H54 (cell line): ENCODE measurements at places on chromosomes 5 and 9.

DNA sequence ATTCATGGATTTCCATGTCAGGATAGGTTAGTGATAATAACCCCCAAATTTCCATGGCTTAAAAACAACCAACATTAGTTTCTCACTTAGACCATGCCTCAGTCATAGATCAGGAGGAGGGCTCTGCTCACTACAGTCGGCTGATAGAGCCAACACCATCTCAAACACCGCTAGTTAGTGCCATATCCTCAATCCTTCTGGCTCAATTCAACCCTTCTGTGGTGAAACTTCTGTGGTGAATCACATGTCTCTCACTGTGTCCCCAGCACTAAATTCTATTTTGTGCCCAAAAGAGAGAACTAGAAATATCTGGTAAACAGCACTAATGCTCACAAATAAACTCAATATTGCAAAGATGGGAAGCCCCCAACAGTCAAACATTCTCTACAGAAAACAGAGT, 21.1 kb downstream of the ECPAS start:
- DNase-seq: no peak

GRCh38 chr9:134461426-134461982, 135.2 kb downstream of the RXRA start:
- DNase-seq: no peak

DNA sequence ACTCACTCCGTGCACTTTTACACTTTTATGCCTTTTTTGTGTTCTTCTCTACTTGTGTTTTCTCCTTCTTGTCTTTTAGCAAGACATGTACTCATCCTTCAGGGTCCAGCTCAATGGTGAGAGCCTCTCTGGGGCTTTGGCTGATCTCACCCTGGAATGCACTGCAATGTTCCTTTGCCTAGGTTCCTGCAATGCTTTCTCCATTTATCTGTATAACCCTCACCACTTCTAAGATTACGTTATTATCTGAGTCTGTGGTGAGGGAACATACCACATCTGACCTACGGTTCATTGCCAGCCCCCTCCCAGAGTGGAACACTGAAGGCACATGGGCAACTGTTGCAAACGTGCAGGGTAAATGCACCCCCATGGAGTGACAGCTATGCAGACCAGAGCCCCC, 47.3 kb downstream of the KCNIP1 start:
- no peak for DNase-seq

- no peak for DNase-seq
Observed at GRCh38 chr5:133299728-133300127, 247.9 kb downstream of the HSPA4 start.

DNA sequence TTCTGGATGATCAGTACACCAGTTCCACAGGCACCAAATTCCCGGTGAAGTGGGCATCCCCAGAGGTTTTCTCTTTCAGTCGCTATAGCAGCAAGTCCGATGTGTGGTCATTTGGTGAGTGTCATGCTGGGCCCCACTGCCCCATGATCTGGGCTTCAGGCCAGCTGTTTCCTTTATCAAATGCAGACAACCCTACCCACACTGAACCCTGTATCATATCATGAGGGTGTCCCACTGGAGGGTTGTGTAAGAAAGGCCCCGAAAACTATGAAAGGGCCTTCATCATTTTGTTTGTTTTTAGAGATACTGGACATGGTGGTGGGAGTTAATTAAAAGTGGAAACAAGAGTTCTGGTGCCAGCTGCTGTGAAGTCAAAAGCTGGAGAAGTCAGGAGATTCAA, 20.0 kb upstream of the CYFIP2 start:
- no peak for DNase-seq

- DNase-seq: peak; percentile 73
Observed at GRCh38 chr5:10695055-10695649, 65.9 kb downstream of the DAP start.

DNA sequence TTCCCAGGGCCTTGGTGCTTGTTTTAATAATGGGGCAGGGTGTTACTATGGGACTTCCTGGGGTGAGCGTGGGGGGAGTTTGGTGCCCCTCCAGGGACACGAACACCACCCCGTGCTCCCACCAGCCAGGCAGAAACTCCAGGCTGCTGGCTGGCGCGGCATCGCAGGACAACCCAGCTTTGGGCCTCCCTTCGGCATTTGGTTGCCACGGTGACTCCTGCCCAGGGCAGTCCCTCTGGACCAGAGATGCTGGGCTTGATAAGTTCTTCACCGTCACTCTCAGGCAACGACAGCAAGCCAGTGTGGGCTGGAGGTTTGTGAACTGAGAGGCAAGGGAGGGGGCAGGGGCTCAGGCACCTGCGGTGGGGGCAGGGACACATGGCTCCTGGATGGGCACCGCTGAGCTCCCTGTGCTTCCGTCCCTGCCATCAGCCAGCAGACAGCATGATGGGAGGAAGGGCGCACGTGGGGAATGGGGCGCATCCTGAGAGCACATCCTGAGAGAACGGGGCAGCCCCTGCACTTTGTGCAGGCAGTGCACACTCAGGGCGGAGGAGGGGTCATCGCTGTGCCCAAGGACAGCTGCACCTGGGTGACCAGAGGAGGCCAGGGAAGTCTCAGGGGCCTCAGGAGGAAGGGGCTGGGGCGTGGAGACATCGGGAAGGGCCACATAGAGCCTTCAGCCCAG, 116.4 kb downstream of the RXRA start:
- DNase-seq: no peak

GRCh38 chr5:176500511-176500910, 36.7 kb downstream of the RNF44 start:
- no peak for DNase-seq

- peak; percentile 23 for DNase-seq
Observed at GRCh38 chr9:15306068-15306756, 804 bp downstream of the TTC39B start.

DNA sequence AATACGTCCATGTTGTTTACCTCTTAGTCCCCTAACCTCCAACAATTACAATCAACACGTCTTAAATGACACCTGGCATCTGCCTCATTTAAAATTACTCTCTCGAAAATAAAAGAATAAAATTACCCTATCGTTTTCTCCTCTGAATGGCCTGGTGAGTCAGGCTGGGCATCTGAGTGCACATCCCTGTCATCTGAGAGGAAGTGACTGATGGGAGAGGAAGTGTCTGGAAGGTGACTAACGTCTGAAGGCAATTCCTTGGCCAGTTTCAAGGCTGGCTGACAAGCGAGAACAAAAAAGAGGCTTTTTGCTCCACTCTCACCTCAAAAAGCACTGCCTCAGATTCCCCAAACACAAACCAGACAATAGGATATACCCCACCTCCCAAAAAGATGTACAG, 57.7 kb downstream of the MAPKAP1 start:
- DNase-seq: peak; percentile 73

- DNase-seq: no peak
Observed at GRCh38 chr9:1274334-1274733, 224.2 kb downstream of the DMRT2 start.

GRCh38 chr9:104142799-104143549, 48.9 kb downstream of the SMC2 start:
- no peak for DNase-seq

DNA sequence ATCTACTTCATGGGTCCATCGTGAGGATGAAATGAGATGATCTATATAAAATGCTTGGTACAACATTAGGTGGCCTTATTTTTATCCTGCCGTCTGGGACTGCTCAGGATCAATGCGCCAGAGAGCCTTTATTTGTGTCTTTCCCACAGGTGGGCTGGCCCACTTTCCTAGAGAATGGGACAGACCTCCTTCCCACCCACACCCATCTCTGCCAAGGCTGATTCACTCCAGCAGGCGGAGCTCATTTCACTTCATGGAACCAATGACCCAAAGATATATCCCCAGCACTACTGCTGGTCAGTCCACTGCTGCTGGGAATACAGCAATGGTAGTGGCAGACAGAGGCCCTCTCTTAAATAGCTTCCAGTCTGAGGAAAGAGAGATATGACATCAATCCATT, 35.7 kb downstream of the TGFBI start:
- no peak for DNase-seq

- DNase-seq: no peak
Observed at GRCh38 chr5:124527220-124527991, 219.0 kb downstream of the ZNF608 start.

DNA sequence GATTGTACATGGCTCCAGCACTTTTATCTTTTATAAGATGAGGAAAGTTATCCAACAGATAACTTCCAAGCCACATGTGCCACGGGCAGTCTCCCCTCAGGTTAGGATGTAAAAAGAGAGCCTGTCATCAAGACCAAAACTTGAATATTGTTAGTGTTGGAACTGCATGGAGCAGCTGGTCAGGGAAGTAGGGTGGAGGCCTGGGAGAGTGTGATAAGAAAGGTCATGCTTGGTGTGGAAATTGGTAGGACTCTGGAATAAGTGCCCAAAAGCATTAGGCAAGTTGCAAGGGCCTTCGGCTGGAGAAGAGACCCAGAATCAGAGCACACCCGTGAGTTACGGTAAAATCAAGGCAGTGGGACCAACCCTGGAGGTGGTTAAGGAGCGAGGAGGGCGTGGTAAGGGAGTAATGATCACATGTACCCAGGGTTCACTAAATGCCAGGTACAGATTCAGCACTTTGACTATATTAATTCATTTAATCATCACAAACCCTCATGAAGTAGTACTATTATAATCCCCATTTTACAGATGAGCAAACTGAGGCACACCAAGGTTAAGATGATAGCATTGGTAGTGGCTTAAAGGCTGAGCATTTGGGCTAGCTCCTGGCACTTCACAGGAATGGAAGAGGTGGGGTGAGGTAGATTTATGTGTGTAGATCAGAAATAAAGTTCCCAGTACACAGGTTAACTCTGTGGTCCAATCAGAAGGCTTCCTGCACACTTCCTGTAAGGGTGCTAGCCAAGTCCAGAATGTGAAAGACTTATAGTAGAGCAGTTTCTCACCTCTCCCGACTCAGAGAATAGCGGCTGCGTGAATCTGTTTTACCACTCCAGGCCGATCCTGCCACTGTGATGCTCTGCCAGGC, 96.5 kb upstream of the ZNF608 start:
- no peak for DNase-seq

DNA sequence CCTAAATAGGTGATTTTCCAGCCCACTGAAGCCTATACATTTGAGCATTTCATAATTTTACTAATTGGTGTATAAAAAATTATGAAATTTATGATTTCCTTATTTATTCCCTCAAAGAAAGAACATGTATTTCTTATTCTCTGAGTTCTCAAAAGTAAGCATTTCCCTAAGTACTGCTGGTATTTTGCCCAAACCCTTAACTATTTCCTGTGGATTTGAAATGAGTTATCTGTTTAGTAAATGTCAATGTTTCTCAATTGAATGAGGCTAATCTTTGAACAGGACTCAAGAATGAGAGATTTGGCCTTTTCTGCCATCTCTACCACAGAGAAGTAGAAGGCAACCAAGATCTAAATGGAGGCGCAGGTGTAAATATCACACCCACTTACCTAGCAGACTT, 751.7 kb downstream of the TLE1 start:
- DNase-seq: no peak

DNA sequence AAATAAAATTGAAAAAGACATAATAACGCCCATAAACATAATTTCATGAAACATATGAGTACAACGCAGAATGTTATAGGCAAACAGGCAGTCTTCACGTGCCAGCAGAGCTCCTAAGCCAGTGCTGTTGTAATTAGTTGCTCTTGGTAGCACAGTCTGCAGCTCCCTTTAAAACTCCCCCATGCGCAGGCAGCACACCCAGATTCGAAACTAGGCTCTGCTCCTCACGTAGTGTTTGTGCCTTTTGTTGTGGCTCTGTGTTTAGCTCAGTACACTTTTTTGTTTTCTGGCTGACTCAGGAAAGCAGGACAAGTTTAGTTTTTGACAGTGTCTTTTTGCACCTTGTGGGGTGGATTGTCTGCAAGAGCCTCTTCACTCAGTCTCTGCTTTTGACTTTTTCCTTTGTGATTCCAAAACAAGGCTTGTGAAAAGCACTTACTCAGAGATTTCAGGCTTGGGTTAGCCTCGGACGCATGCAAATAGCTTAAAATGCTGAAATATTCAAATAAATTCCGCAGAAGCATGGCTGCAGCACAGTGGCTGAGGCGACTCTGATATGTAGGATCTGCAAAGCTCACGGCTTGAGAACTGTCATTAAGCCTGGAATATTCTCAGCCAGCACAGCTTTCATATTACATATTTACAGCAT, 113.6 kb downstream of the IRX1 start:
- DNase-seq: no peak

GRCh38 chr5:169838688-169839087, 141.6 kb downstream of the INSYN2B start:
- no peak for DNase-seq

- no peak for DNase-seq
Observed at GRCh38 chr9:38619556-38620447, 594 bp downstream of the ANKRD18A start.

DNA sequence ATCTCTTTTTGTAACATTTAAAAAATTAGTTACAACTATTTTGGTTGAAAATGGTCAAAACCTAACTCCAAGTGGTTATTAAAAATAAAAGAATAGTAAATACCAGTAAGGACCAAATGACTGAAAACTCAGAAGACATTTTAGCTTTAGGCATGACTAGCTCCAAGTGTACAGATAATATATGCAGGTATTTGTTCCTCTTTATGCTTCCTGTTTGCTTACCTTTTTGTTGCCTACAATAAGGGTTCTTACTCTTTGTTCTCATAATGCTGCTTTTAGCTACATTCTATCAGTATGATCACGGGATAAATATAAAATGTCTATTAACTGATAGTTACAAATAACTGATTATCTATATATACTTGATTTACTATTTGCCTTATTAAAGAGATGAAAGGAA, 259.6 kb downstream of the CDH12 start:
- no peak for DNase-seq

GRCh38 chr5:54317511-54318260, 7.3 kb upstream of the ARL15 start:
- DNase-seq: no peak

GRCh38 chr9:131672451-131672850, 67.4 kb downstream of the RAPGEF1 start:
- DNase-seq: no peak

DNA sequence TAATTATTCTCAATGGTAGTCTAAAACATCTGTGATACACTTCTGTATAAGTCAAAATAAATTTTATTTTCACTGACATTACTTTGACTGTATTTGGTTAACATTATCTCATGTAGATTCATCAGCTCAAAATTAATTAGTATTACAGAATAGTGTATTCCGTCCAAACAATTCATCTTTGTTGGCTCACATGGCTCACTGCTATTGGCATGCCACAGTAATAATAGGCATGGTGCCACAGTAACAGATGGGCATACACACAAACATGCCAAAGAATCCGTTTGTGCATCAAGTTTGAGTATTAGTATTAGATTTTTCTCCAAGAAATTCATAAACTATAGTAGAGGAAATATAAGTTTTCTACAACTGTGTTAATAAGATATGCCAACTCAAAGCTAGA, 14.2 kb downstream of the AP3B1 start:
- DNase-seq: no peak

GRCh38 chr5:166713295-166713694, 1578.2 kb upstream of the WWC1 start:
- DNase-seq: no peak

DNA sequence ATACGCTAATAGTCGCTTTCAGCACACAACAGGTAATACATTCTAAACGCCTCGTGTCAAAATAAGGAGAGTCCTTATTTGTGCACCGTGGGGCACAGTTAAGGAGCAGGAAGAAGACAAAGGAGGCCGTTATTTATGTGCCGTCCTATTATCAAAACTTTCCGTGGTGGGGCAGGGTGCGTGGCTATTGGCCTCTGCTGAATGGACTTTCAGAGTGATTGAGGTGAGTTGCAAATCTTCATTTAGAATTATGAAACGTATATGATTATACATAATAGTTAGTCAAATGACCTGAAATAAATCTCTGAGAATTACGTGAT, 833 bp downstream of the C5orf24 start:
- no peak for DNase-seq
